ENCODE measurements at places on chromosomes 1 and 21.

DNA sequence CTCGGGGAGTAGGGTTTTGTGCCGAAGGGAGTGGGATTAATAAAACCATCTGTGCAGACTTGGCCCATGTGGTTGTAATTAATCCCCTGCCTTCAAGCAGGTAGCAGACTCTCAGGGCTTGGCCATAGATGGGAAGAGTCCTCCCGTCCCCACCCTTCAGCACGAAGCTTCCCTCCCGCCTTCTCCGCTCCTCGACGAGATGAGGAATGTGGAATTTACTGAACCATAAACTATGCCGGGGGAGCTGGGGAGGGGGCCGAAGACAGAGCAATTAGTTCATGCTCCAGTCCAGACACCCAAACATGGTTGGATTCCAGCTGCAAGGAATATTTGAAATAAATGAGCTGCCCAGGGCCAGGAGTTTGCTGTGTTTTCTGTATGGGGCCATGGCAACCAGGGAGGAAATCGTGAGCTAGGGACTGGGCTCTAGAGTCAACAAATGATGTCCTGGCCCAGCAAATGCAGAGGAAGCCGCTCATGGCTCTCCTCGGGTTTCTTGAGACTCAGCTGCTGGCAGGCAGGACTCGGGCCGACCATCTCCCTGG lies 78.8 kb downstream of the SPSB1 start:
- no peak for DNase-seq

DNA sequence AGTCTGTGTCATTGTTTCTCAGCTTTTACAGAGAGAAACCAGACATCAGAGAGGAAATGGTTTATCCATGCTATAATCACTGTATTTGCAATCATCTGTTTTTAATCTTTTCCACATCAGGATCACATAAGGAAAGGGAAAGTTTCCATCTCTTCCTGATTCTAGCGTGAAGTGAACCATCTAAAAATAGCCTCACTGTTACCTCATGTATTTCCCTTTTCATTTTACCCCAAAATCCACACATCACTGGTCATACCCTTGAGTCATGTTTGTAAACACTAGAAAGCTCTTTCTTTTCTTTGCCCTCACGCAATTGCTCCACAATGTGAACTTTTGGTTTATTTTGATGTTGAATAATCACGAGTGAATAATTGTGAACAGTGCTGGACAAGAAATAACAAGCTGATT lies 146.0 kb downstream of the PLA2G4A start:
- peak; percentile 88 for DNase-seq

- DNase-seq: peak; percentile 65
These were observed 247.5 kb downstream of the NEGR1 start for GRCh38 chr1:72034827-72035226.

DNA sequence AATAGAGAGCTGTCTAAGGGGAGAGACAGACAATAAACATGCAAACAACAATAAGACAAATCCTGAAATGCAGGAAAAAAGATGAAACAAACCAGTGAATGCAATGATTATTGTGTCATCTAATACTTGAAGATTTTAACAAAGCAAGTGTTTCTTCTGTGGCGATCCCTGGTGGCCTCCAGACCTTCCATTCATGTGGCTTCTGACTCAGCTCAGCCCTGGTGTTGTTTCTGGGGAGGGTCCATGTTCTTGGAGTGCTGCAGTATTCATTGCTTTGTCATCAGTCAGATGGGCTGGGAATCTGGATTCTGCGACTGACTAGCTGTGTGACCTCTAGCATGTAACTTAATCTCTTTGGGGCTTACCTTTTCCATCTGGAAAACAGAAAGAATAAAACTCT lies 1.5 kb upstream of the C2CD4D start:
- no peak for DNase-seq

GRCh38 chr1:205317311-205317917 lies 4.1 kb downstream of the NUAK2 start:
- DNase-seq: peak; percentile 76

- DNase-seq: no peak
These were observed 66.7 kb downstream of the RPE65 start for GRCh38 chr1:68383092-68383491.

DNA sequence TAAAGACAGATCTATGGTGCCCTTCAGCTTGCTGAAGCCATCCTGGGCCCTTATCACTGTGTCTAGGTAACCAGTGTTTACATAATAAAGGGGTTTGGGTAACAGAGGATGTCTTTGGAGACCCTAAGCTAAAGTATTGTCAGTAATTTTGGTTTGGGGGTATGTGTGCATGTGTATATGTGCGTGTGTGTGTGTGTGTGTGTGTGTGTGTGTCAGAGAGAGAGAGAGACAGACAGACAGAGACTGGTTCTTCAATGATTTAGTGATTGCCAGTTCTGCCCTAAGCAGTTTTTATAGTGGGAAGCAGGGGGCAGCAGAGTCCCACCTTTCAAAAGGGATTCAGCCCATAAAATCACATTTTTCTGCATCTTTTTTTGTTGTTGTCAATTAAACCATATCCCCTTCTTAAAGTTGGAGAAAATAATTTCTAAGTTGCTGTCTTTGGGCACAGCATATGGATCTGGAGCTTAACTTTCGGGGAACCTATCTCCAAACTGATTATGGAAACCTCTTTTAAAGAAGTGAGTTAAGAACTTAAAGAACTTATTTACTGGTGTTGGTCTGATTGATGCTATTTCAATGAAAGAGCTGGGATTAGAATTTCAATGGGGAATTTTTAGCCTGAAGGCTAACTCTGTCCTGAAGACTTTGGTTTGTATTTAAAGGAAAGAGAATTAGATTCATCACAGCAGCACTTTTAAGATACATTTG lies 51.1 kb downstream of the ZNF326 start:
- DNase-seq: peak; percentile 70

DNA sequence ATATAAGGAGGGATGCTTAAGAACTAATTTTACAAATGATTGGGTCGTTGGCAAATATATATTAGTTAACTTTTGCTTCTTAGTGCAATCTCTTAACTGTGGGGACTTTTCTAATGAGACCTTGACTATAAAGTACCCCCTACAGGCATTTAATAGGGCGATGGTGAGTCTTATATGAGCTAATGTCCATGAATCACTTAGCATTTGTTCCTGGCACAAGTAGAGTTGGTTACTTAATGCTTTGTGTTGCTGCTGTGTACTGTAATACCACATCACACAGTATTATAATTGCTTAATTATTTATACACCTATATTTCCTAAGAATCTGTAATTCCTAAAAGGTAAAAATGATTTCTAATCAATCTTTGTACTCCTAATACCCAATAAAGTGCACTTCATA lies 25.3 kb upstream of the TMCO1 start:
- no peak for DNase-seq

- no peak for DNase-seq
These were observed at the start of gene LCE3A for GRCh38 chr1:152622803-152623202. LCE3A (minus strand) TSS chr1:152623103; CDS start chr1:152623103, 0 bp downstream.

GRCh38 chr1:192920412-192920811 lies 111.6 kb downstream of the RGS2 start:
- no peak for DNase-seq

- DNase-seq: no peak
These were observed 744.1 kb upstream of the CHRM3 start for GRCh38 chr1:238642231-238642630.

DNA sequence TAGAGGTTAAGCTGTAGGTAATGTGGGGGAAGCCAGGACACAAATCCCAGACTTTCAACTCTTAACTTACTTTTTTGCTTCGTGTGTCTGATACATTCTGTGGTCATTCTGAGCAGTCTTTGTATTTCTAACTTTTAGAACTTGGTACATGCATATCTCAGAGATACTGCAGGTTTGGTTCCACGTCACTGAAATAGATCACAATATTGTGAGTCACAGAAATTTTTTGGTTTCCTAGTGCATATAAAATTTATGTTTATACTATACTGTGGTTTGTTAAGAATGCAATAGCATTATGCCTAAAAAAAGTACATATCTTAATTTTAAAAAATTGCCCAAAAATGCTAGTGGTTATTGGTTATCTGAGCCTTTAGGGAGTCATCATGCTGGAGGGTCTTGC lies 3.2 kb downstream of the URB2 start:
- DNase-seq: no peak

- DNase-seq: no peak
These were observed 519.7 kb downstream of the KCNT2 start for GRCh38 chr1:196088541-196088940.

Measured in HAP-1 (cell line).